Bone marrow (tissue), 2 donors: ENCODE measurements at places on chromosomes 12 and 14.

DNA sequence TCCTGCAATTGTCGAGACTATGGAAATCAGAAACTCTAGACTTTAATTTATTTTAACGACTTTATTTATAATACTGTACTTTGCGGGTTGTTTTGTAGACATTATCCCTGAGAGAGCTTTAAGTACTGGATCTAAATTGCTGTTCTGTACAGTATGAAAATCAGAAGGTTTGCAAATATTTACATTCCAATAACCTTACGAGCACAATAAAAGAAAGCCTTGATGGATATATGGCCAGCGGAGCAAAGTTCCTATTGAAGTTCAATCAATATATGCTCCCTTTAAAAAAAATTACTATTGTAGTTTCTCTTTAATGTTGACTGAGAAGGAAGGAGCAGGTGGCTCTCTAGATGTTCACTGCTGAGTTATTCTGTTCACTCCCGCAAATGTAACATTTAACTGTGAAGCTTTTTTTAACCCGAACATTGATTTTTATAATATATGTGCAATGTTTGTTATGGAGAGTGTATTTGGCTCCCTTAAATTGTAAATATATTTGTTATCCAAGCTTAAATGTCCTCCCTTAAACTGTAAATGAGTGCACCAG is 235.3 kb downstream of the PLCZ1 start:
- DNase-seq = no peak

DNA sequence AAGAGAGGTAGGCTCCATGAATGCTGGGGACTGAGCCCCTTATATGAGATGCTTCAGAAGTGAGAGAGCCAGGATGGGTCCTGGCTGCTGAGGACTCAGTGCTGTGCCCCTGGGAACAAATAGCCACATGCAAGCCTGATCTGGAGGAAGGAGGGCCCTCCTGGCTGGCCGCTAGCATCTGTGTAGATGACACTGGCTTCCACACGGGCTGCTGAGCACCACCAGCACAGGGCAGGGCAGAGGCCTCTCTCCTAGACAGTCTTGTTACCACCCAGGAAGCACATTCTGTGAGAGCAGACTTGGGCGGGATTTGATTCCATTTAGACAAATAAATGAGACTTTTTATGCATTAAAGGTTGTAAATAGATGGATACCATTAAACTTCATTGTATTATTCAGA is 48.0 kb downstream of the ZNF664 start:
- DNase-seq = no peak

- DNase-seq = no peak
These were observed 31.7 kb downstream of the WDR20 start for GRCh38 chr14:102171173-102172020.

- DNase-seq = no peak
These were observed 19.8 kb upstream of the MGP start for GRCh38 chr12:14905269-14906004.

GRCh38 chr12:131704509-131704908 is 6.4 kb upstream of the SFSWAP start:
- no peak for DNase-seq

DNA sequence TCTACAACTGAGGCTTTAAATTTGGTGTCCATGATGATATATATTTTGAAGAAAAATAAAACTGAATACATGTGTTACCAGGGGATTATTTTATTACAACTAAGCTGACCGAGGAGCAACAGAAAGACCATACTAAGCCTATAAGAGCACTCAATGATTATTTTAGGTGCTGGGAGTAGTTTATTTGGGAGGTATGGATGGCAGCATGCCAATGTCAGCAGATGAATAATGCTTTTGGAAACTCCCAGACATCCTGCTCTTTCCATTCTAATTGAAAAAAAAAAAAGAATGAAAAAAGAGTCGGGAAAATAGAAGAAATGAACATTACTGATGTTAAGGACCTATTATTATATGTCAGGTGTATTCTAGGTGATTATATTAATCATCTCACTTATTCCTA is 441.2 kb downstream of the BTG1 start:
- DNase-seq = no peak

DNA sequence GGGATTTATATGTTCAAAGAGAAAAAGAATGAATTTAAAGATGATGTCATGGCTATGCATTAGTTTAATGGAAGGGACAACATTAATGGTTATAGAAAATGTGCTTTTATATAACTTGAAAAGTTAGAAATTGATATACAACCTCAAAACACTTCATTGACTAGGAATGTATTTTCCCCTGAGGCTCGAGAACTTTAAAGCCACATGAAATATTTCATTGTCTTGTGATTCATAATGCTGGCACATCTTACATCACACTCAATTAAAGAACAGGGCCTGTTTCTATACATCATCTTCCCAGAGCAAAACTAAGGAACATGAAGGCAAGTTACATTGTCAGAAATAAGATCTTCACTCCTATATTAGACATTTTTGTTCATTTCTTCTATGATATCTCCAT is 35.2 kb upstream of the PAWR start:
- DNase-seq = no peak
